ENCODE measurements at places on chromosomes 4 and X.

GRCh38 chr4:113270520-113271319, 221.3 kb downstream of the ANK2 start:
- DNase-seq = no peak

- no peak for DNase-seq
Measured at GRCh38 chr4:123265443-123265842, 131.2 kb upstream of the SPRY1 start.

DNA sequence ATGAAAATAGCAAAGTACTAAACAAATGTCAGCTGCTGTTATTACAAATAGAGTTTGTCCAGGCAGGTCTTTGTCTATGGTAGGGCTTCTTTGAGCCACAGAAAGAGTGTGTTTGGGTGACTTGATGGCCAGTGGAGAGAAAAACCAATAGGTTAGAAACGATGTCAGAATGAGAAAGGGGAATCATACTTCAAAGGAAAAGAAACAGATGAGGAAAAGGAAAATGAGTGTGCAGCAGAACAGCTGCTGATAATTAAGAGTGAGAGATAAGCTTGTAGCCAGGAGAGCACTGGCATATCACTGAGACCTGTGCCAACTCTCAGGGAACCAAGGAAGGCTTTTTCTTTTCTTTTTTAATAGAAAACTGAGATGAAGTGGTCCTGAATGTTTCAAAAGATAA, 257.2 kb downstream of the ARHGAP24 start:
- DNase-seq = no peak

DNA sequence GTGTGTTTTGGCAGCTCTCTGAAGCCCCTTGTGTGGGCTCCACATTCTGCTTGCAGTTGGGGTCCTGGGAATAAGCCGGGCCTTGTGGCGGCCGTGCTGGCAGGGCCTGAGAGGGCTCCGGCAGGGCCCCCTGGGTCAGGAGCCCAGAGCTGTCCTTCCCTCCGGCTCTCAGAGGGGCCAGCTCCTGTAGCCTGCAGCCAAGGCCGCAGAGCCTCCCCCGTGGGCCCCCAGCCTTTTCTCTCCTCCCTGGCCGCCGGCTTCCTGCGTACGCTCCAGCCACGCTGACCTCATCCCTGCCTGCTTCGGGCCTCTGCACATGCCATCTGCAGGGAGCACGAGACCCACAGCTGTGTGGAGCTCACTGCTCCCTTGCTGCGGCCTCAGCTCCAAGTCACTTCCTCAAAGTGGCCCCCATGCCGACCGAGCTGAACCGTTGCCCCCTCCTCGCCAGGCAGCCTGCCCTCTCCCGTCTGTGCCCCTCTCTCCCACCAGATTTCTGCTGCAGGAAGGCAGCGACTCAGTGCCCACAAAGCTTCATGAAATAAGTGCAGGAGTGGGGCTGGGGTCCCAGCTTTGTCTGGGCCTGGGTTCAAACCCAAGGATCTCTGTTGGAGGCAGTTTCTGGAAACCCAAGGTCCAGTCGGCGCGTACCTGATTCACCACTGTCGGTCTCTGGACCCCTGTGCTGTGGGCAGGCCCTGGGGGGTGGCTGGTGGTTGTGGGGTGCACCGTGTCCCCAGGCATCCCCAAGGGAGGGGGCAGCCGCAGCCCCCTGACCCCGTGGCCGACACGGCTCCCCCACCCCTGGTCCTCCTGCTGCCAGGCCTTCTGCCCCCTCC, 57.1 kb upstream of the NKX1-1 start:
- no peak for DNase-seq

DNA sequence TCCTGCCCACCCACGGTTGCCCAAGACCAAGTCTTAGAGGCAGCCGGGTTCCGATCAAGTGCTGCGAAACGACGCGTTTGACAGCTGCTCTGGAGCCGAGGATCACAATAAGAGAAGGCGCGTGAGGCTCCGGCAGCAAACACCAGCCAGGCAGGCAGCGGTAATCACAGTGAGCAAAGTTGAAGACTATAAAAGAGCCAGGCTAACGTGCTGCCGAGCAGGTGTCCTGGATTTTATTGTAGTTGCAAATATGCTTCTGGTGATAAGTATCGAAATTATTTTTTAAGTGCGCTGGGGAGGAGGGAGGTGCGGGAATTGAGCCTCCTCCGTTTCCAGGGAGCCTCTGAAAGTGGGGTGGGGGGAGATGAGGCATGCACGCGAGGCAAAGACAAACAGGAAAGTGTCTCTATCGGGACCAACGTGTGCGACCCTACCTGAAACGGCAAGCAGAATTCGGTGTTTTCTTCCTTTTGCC, 590 bp downstream of the GABRA2 start:
- DNase-seq = no peak

GRCh38 chr4:129231945-129232588, 136.1 kb downstream of the C4orf33 start:
- no peak for DNase-seq

DNA sequence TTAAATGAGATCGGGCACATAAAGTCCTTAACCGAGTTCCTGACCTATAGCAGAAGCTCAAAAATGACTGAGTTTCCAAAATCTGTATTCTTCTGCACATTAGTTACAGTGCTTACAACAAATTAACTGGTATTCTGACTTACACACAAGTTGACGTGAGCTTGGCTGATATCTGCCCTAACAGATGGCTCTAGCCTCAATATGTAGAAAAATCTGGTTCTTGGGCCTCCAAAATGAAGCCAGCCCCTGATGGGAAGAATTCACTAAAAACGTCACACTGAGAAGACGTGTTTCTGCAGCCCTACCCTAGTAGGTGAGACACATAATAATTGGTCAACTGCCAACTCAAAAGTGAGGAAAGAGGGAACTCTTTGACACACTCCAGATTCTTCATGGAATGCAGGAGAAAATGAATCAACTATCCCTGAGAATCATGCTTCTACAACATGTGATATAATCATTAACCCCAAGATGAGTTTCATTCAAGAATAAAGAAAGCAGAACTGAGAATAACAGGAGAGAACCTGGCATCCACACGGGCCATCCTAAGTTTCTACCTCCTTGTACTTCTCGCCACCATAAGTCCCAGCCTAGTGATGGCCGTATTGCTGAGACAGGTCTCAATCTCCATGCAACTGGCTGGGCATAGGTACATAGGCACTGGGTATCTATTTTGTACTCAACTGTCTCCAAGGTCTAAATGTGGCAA, 8.2 kb downstream of the STX18 start:
- no peak for DNase-seq

DNA sequence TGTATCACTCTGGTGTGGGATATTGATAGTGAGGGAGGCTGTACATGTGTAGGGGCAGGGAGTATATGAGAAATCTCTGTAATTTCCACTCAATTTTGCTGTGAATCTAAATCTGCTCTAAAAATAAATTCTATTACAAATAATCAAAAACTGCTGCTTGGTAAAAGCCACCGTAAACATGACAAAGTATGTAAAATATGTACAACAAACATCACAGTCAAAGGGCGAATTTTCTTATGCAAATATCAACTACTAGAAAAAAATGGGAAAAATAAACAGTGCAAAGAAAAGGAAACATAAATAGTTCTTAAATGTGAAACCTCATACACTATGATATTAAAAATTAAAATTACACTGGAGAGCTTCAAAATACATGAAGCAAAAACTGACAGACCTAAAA, 105.1 kb upstream of the DCLK2 start:
- DNase-seq = no peak

- DNase-seq = peak; percentile 43
Measured at GRCh38 chr4:38131371-38132091, 171.3 kb downstream of the PTTG2 start.

DNA sequence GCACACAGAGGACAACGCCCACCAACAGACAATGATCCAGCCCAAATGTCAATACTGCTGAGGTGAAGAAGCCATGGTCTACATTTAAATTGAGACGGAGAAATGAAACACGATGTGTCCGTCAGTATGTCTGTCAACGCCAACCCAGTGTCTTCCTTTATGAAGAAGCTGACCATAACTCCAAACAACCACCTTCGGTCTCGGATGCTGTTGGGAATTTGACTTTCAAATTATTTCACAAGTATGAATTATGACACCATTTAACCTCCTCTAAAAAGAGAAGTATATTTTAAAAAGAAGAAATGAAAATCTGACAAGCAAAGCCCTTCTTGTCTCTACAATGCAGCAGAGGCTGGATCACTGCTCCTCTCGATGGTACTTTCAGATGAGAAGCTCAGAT, 123.7 kb upstream of the MAP3K15 start:
- no peak for DNase-seq

- no peak for DNase-seq
Measured at GRCh38 chr4:186554914-186555827, at the start of gene MTNR1A. MTNR1A (minus strand) TSS chr4:186555567; CDS start chr4:186555365, 202 bp downstream.

GRCh38 chrX:150621652-150622051, 53.2 kb downstream of the MTM1 start:
- no peak for DNase-seq

DNA sequence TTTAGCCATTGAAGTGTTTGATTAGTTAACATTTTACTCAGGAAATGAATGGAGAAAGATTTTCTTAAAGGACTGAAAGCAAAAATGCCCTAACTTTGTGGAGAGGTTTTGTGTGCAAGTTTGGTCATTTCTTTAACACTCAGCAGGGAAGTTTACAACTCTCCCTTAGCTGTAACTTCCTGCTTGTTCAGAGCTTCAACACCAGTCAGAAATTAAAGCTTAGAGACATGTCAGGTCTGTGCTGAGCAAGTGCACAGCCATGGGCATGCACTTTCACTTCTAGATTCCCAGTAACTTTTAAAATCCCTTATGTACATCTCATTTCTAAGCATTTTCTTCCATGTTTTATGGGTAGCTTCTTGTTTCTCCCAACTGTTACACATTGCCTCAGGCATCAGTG, 326.0 kb downstream of the ACTRT1 start:
- DNase-seq = no peak

DNA sequence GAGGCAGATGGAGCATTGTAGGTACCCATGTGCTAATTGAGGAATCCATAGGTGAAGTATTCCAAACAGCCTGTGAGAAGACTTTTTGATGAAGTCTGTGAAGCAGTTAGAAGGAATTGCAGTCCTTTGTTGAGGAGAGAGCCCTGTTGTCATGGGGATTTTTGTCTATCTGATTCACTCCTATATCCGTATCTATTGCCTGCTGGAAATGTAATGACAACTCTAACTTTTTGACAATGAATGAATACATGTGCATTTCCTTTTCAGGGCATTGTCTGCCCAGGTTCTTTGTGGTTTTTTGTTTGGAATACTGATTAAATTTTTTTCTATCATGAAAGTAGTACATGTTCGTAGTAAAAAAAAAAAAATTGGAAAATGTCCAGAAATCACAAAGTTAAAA, 31.1 kb downstream of the STK32B start:
- no peak for DNase-seq

DNA sequence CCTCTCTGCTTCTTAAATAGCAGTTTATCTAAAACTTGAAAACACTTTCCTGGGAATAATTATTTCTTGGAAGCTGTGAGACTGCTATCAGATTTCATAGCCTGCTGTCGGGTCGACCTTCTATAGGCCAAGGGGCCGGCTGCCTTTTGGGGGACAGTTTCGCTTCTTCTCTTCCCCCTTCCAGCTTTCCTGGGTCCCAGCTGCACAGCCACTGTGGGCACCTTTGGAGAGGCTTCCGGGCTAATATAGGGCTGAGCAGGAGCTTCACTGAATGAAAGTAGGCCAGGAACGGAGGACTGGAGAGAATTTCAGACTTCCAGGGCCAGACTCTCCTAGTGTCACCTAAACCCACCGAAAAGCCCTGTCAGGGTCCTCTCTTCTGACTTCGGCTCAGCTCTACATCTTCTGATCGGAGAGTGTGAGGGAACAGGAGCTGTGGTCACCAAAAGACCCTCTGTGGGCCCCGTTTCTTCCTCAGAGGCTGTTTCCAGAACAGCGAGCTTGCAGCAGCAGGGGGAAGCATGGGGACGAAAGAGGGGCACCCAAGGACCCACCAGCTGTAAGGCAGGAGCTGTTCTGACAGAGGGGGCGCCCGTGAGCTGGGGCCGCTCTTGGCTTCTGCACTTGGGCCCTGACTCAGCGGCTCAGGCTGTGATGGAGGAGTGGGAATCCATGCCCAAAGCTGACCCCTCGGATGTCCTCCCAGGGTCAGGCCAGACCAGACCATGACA, 620.6 kb downstream of the BCOR start:
- no peak for DNase-seq

GRCh38 chrX:18424482-18425198, 768 bp upstream of the CDKL5 start:
- DNase-seq = no peak

DNA sequence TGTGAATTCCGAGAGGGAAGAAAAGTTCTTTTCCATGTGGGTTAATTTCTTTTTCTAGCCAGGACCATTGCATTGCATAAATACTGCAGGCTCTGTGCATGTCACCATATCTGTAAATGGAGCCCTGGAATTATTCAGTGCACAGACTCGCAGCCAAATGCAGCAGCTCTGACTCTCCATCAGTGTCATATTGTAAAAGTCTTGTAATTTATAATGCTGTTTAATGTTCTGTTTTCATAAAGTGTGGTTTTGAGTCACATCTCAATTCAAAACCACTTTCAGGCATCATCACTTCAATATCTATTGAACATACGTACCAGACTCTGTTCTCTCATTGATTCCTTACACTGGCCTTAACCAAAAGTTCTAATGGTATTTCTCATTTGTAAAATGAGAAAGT, 193.9 kb upstream of the RPL34 start:
- no peak for DNase-seq

DNA sequence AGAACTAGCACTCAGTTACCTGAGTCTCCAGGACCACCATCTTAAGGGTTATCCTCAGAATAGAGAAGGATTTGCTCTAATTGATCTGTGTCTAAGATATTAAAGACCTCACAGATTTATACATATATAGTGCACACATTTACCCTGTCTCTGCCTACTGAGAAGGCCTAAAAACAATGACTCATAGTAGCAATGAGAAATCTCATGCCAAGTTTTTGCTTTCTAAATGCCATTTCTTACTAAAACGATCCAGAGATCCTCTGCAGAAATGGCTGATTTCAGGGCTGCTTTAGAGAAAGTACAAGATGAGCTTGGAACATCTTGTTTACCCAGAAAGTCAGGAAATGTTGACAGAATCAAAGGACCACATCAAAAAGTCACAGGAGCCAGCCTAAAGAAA, 79.1 kb upstream of the INPP4B start:
- DNase-seq = no peak

DNA sequence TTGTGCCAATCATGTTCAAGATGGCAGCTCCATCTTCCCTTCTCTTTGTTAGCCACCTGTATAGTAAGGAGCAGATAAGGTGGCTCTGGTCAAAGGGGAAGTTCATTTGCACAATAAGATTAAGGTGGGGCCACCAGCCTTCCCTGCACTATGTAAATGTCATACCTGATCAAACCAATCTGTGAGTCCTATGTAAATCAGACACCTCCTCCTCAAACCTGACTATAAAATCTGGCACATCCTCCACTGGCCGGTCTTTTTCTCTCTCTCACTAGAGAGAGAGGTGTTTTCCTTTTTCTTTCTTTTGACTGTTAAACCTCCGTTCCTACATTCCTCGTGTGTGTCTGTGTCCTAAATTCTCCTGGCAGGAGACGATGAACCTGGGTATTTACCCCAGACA, 572.5 kb upstream of the AADAT start:
- no peak for DNase-seq

GRCh38 chrX:14508025-14508690, 21.2 kb upstream of the GLRA2 start:
- DNase-seq = no peak
